ENCODE measurements at places on chromosomes 2 and 18.

- DNase-seq, result no peak
Measured at GRCh38 chr18:22173928-22174301, 4.5 kb downstream of the GATA6 start.

- no peak for DNase-seq
Measured at GRCh38 chr2:203261326-203262159, 22.7 kb downstream of the CYP20A1 start.

DNA sequence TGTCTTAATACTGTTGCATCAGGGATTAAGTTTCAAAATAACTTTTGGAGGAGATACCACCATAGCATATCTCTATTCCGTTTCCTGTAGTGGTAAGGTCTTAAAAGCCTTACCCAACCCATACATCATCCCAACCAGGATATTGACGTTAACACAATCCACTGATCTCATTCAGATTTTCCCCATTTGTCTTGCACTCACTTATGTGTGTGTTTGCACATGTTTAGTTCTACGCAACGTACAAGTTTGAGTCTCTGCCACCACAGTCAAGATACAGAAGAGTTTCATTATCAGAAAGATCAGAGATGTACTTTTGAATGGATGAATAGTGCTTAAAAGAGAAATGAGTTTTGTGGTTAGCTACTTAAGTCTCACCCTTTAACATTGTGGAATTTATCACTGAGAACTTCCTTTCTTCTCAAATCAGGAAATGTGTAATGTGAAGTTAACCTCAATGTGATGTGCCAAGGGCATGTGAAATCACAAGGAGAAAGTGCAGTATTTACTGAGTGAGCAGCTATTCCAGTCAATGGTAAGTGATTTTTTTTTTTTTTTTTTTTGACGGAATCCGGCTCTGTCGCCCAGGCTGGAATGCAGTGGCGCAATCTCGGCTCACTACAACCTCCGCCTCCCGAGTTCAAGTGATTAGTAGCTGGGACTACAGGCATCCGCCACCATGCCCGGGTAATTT is 69.2 kb upstream of the EPHA4 start:
- no peak for DNase-seq

DNA sequence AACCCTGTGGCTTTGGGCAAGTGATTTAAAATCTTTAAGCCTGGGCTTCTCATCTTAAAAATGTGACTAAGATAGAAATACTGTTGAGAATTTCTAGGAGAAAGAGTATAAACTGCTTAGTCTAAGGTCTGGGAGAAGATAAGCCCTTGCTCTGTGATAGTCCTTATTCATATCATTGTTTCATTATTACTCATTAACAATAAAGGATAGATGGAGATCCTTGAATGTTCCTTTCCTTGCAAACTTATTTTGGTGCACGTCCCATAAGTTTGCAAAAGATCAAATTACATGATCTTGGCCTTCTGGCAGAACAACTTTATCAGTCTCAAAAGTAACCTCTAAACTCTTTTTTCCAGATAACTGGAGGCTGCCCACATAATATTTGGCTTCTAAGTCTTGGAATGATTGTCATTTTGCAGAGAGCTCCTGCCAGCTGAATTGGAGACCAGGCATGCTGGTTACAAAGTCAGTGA is 138.3 kb downstream of the FAM124B start:
- no peak for DNase-seq

GRCh38 chr2:193841384-193842150 is 1646.8 kb upstream of the TMEFF2 start:
- no peak for DNase-seq

- DNase-seq, result no peak
Measured at GRCh38 chr2:28406-28975, 17.8 kb downstream of the FAM110C start.

GRCh38 chr2:174699993-174700766 is 64.1 kb downstream of the CHRNA1 start:
- DNase-seq, result no peak
